ENCODE measurements at places on chromosomes 16 and 17.
A peak's percentile ranks its signal among the peaks of the same experiment; 100 is the strongest.

GRCh38 chr16:10684511-10685151 is 10.1 kb downstream of the TEKT5 start:
- no peak for DNase-seq

DNA sequence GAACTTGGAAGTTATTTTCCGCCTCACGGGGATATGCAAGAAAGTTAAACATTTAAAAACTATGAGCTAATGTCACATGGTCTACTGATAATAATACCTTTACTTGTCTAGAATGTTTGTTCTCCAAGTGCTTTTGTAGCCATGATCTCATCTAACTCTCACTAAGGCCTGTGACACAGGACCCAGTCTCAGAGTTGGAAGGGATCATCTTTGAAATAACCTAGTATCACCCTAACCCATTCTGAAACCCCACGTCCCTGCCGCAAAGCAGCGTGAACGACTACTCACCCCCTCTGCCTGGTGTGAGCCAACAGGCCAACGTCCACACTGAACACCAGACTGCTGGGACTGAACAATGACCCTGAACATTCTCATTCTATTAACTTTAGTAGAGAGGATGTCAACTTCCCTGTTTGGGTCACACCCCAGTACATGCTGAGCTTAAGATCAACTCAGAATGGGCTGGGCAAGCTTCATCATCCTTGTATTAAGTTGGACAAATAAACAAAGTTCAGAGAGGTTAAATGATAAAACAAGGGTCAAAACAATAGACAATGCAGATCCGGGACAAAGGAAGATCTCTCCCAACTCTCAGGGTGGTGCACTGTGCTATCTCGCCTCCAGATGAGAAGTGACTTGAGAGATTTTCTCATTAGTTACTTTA is 54.8 kb upstream of the BCAR1 start:
- peak; percentile 95 for DNase-seq

DNA sequence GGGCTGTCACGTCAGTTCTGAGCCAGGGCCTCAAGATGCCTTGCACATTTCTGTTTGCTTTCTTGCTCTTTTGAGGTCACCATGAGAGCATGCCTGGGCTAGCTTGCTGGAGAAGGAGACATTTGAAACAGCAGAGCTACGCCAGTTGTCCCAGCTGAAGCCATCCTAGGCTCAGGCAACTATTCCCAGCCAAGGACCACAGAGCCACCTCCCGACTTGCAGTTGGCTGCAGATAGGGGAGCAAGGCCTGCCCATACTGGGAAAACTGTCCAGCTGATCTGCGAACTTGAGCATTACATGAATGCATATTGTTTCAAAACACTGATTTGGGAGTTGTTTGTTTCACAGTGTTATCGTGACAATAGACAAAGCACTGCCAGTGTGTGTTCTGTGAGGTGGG is 340.8 kb downstream of the XYLT1 start:
- DNase-seq = no peak

DNA sequence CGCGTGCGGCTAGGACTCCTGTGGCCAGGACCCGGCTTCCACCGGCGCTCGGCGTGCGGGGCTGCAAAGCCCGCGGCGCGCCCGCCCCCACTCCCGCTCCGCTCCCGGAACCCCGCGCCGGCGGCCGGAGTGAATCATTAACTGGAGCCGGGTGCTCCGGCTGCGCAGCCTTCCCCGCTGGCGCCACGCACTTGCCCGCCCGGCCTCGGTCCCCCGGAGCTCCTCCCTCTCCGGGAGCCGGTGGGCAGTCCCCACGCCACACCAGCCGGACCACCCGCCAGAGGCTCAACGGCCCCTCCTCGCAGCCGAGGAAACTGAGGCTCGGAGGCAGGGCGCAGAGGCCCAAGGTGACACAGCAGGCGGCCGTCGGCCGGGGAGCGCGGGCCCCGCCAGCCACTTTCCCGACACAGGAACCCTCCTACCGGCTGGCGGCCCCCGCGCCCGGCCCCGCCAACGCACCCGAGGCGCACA is 580 bp downstream of the BCAR1 start:
- peak; percentile 70 for DNase-seq

- no peak for DNase-seq
These were observed 95.2 kb downstream of the CCDC182 start for GRCh38 chr17:57649731-57650484.

DNA sequence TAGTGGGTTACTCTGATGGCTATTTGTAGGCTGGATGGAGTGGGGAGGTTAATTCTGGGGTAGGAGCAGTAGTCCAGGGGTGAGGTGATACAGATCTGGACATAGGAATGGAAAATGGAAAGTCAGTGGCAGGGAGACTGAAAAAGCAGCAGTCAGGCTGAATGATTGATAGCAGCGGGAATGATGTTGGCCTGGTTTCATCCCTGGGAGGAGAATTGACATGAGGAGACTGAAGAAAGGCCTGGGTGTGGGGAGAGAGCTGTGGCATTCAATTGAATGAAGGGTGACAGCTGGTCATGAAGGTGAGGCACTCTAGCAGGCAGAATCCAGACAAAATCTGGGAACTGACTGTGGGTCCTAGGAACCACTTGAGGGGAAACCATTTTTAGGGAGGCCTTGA is 34.7 kb upstream of the CLEC18A start:
- no peak for DNase-seq

DNA sequence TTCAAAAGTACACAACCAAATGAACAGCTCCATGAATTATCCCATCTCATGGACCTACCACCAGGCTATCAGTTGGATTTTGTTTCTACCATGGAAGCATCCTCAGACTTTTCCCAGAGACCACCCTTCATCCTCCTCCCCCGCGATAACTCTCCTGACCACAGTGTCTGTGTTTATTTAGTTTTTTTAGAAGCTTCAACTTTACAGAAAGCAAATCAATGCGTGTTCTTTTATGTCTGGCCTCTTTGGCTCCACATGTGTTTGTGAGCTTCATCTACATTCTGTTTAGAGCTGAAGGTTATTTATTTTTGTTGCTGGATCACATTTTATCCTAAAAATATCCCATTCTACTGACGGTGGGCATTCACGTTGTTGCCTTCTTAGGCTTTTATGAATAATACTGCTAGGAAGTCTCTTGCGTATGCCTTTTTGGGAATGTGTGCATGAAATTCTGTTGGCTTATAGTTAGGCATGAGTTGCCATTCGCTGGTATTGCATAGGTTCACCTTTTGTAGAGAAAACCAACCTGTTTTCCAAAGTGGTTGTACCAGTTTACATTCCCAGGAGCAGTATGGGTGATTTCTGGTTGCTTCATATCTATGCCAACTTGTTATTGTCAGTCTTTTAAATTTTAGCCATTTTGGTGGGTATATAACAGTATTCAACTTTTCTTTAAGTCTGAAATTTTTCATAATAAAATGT is 83.0 kb downstream of the CMIP start:
- no peak for DNase-seq

DNA sequence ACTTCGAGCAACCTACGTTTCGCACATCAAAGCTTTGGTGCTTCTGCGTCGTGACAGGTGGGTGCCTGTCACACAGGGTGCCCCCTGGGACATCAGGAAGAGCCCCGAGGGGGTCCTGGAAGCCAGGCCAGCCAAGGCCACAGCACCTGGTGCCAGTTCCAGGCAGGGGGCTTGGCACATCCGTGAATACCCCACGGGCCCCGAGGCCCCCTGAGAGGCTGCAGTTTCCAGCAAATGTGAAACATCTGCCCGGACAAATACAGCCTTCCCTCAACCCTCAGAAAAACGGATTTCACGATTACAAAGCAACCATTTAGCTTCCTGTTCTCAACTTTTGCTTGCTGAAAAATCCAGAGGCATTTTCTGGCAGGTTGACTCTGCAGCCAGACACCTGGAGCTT is 109.3 kb upstream of the METRNL start:
- no peak for DNase-seq

GRCh38 chr17:3719265-3719664 is 4.4 kb upstream of the HASPIN start:
- DNase-seq = no peak

- DNase-seq = no peak
These were observed 18.7 kb upstream of the FOXF1 start for GRCh38 chr16:86491640-86492023.

DNA sequence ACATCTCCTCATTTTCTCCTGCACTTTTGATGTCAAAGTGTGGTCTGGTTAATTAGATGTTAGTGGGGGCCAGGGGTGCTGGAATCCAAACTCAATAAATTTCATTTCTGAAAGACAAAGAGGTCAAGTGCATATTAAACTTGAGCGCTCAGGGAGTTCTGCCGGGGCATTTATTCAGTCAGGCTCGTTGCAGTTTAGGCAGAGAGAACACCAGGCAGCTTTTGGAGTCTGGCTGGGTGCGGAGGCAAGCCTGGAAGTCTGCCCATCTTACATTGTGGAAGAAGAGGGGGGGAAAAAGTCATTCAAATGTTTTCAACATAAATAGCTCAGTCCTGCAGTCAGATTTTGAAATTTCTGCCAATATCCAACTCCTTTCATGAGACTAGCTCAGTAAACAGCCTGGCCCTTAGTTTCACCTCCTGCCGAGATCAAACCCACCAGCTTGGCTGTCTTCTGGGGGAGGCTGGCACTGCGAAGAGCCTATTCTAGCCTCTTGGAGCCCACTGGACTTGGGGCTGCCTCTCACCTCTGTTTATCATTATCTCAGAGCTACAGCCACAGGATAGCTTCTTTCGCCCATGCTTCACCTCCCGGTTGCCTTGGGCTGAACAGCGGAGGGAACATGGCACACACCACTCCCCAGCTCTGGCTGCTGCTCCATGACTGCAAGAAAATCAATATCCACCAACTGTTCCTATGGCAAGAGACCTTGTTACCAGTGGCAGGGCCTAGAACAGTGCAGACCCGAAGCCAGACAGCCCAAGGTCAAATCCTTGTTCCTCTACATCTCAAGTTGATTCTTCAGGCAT is 177.4 kb upstream of the CDH5 start:
- no peak for DNase-seq

DNA sequence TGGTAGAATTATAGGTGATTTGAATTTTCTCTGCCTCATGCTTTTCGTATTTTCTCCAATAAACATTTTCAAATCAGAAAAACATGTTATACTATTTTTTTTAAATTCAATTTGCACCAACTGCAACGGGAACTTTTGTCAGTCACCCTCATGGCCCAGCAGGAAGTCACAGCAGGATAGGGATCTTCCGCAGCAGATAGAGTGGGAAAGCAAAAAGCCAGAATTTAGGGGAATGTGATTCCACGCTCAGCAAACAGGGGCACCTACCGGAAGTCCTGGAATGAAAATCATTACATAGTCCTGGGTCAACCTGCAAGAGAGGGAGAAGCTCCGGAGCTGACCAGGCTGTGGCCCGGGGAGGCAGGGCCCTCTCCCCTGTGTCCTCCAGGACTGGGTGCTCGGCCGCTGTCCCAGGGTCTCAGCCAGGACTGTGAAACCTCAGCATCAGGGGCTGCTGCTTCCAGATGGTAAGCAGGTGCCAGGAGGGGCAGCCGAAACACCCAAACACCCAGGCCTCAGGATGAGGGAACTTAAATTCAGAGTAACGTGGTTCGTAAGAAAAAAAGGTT is 3.9 kb downstream of the SLC47A2 start:
- DNase-seq = no peak

DNA sequence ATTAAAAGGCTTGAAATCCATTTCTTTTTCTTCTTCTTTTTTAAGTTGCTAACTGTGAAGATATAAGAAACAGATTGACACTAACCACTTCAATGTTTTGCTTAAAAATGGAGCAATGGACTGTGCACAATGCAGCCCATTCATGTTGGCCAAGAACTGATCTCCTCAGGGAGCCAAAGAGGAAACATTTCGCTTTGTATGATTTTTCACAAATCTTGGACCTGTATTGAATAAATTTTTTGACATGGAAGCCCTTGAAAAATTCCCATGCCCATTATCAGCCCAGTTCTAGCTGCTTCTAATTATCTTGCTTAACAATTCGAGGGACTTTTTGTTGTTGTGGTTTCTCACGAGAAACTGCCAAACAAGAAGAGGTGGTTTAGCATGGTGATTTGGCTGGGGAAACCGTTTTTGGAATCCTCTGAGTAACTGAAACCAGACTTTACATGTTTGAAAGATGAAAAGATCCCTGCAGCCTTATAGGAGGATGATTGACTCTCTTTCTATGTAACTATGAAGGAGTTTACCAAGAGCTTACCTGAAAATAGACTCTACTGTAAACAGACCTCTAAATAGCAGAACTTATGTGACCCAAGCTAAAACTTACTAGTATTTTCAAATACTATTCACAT is 1389.4 kb upstream of the GOT2 start:
- DNase-seq = no peak

GRCh38 chr17:50021681-50022370 is 26.8 kb upstream of the DLX3 start:
- DNase-seq = no peak

GRCh38 chr16:22635357-22635761 is 124.7 kb downstream of the NPIPB5 start:
- no peak for DNase-seq

All from HepG2 (cell line).